IPS DF 19.7 (cell line): ENCODE measurements at places on chromosomes 16 and 17.

GRCh38 chr16:70702624-70703023, 16.8 kb upstream of the MTSS2 start:
- no peak for DNase-seq

DNA sequence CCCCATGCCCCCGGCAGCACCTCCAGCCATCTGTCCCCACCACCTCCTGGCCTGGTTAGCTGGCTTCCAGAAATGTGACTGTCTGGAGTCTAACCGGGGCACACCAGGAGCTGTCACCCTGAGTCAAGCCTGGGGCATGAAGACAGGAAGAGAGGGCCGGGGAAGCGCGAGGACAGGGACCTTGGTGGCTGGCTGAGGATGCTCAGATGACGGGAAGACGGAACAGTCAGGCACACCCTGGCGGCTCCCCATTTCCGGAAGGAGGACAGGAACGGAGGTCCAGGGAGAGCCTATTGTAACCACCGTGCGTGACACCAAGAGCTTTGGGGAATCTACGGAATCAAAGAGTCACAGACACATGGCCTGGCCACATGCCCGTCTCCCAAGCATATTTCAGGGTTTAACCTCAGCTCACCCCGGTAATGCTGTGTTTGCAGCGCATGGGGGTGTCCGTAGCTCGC, 51.7 kb downstream of the SDK2 start:
- no peak for DNase-seq

DNA sequence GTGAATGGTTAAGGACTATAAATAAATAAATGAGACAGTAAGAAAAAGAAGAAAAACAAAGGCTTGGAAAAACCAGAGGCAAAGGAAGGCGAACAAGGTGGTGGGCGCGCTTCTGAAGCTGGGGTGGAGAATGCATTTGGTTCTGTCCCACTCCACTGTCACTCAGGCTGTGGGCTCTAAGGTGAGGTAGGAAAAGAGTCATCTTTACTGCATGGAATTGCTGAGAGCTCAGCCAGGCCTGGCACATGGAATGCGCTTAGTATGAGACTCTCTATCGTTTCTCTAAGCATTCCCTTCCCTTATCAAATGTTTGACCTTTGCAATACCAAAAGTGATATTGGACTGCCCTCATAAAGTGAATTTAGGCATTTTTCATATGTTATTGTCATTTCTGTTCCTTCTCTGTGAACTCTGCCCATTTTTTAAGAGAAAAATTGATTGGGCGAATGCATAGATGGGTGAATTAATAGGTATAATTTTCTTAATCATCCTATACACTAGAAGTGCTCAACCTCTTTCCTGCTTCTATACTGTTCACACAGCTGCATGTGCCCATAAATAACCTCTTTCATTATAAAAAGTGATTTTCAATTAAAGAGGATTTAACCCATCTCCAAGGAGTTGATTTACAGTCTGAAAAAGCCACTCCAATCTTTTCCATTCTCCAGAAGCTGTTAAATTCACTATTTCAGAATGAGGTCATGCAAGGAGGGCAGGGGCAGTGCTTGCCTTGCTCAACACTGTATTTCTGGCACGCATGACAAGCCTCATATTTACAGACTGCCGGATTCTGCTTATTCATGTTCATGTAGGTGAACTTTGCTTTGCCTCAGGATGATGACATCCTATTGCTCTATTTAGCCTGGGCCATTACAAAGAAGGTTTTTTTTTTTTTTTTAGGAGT, 87.7 kb downstream of the MYH10 start:
- DNase-seq: no peak

DNA sequence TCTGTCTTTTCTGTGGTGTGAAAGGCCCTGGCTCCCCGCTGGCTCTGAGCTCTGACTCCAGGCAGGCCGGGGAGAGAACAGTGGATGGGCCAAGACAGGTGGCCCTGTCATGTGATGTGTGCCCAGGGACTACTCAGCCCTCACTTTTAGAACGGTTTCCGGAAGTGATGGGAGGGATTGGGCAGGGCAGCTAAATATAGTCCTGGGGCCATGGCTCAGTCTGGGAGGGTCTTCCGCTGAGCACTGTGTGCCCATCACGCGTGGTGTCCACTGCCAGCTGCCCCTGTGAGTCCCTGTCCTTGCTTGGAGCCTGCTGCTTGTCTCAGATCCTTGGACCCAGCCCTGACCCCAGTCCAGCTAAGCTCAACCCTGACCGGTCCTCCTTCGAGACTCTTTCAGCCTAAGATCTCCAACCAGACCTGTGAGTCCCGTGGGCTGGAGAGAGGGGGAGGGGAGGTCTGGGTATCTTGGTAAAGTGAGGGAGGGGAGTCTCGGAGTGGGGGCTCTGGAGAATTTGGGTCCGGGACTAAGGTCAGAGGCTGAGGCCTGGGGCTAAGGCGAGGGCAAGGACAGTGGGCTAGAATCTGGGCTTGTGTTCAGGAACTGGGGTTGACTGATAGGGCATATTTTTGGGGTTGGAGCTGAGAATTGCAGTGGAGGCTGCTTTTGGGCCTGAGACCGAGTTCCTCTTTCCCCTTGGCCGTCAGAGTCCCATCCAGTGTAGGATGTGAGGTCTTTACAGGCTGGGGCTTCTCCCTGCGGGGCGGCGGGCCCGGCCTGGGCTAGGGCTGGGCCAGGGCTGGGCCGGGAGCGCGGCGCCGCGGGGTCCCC, at the start of gene TRIM72:
Gene TRIM72, plus strand, starts transcription at position 243 of the 831 bp plus-strand sequence. CDS start 620 bp downstream, outside the sequence.
- no peak for DNase-seq

DNA sequence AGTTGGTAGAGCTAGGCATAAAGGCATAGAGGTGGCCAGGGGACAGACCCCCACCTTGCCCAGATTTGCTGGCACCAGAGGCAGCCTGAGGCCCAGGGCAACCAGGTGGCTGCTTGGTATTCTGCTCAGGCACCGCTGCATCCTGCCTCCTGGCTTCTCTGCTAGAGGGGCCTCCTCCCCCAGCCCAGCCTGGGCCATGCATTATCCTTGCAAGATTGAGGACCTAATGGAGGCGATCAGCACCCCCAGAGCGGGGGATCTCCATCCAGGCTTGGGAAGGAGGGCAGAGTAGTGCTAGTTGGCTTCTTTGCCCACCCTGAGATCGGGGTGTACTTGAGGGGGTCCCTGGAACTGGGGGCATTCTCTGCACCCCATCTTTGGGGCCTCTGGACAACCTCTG, 23.8 kb downstream of the CDK5RAP3 start:
- DNase-seq: no peak

DNA sequence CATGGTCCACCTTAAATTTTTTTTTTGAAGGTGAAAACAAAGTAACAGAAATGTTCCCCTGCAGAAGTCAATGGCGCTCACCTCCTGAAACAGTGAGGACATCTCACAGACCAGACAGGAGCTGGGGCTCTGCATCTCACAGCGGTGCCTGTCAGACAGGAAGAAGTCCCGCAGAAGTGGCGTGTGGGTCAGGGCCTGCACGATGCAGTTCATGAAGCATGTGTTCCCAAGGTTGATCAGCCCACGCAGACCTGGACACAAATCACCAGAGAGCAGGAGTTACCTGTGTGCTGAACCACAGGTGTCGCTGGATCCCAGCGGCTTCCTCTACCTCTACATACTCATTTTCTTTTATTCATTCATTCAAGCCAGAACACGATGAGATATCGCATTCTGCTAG, 24.9 kb downstream of the USP22 start:
- DNase-seq: no peak

DNA sequence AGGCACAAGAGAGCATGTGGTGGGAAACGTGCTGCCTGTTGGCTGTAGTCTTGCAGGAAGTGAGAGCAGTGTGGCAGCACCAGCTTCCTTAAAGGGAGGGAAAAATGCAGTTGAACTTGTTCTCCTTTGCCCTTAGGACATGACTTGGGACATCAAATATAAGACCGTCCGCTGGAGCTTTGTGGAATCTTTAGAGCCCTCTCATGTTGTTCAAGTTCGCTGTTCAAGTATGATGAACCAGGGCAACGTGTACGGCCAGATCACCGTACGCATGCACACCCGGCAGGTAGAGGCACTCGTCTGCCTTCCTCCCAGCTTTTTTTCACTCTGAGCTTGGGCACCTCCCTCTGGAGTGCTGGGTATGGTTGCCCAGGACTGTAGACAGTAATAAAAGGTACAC, 23.3 kb downstream of the GPR179 start:
- DNase-seq: no peak

GRCh38 chr16:49810831-49811230, 45.1 kb downstream of the ZNF423 start:
- no peak for DNase-seq

GRCh38 chr16:48611329-48612137, 1.6 kb upstream of the N4BP1 start:
- DNase-seq: no peak

GRCh38 chr17:28008513-28008912, 34.0 kb upstream of the NLK start:
- DNase-seq: peak; percentile 67

DNA sequence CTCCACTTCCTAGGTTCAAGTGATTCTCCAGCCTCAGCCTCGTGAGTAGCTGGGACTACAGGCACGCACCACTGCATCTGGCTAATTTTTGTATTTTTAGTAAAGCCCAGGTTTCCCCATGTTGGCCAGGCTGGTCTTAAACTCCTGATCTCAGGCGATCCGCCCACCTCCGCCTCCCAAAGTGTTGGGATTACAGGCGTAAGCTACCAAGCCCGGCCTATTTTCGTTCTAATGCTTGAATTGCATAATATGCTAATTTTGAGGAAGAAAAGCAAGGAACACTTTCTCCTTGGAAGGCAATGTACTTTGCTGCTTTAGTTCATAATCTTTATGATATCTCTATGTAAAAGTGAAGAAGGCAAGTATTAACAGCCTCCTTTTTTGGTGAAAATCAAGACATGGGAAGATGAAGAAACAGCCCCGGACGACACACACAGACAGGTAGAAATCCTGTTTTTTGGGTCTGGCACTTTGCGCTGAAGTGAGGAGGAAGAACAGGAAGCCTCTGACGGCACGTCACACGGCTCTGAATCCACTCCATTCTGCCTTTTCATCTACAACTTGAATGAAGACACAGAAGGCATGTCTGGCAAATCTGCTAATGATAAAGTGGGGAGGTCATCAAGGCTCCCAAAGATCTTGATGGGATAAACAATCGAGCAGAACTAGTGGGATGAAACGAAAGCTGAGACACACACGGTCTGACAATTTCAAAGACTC, 24.9 kb downstream of the VPS53 start:
- DNase-seq: no peak

DNA sequence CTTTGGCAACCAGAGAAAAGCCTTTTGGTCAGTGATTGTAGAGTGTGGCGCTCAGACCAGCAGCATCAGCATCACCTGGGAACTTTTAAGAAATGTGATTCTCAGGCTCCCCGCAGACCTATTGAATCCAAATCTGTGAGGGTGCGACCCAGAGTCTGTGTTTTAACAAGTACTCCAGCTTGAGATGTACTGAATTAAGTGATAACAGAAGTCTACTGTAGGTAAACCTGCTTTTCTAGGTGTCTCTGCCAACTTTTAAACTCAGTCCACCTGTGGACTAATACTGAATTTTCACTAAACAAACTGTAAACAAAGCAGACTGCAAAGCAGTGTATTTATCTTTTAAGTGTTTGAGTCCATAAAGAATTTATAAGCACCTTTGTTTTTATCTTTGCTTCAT, 43.6 kb downstream of the NUP93 start:
- DNase-seq: no peak

DNA sequence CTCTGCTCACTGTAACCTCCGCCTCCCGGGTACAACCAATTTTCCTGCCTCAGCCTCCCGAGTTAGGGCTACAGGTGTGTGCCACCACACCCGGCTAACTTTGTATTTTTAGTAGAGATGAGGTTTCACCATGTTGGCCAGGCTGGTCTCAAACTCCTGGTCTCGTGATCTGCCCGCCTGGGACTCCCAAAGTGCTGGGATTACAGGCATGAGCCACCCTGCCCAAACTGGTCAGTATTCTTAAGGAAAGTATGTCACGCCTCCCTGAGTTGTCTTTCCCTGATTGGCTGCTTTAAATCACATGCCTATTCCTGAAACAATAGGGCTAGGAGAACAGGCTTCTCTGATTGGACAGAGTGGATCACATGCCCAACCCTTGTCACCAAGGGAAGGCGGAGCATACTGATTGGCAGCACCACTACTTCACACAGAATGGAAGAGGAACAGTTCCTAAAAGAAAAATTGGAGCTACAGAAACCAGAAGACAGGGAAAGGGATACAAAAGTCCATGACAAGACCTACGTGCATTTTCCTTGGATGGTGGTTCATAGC, 17.6 kb upstream of the CYB5B start:
- DNase-seq: no peak
